Lung (tissue), 17 donors: ENCODE measurements at places on chromosomes 1 and 21. TPM values are rescaled to one million over a fixed set of nuclear protein-coding genes. Genes with fewer than 3 reads are reported as not detected.

Gene DMRTA2
- 0.83 TPM for total RNA-seq

Gene ACOT11
- 12.2 TPM for total RNA-seq

- H3K36me3 ChIP-seq: peaks cover 58% of the 10 kb centered on the region
- no peaks in the 10 kb centered on the region for H3K27me3 ChIP-seq
- no peaks in the 10 kb centered on the region for H3K4me1 ChIP-seq
Measured at GRCh38 chr1:203726417-203726867, 38.5 kb upstream of the LAX1 start.

GRCh38 chr1:79760531-79760930 lies 754.0 kb upstream of the ADGRL4 start:
- no peaks in the 10 kb centered on the region for H3K36me3 ChIP-seq
- peak; percentile 24 for DNase-seq
- no peaks in the 10 kb centered on the region for H3K4me1 ChIP-seq
- H3K27me3 ChIP-seq: no peaks in the 10 kb centered on the region

DNA sequence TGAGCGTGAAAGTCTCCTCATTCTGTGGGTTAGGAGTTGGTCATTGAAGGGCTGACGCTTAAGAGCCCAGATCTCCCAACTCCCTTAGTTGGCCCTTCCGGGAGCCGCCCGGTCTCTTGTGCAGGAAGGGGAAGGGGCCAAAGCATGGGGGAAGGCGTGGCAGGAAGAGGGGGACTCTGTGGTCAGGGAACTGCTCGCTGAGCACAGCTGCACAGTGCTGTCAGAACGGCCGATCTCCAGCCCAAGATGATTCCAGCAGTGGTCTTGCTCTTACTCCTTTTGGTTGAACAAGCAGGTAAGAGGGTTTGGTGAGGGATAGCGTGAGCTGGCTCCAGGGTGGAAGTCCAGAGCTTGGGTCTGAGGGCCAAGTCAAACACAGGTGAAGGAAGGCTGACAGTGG lies at the start of gene FCER1G:
FCER1G (plus strand) TSS at position 220 of the 400 bp plus-strand sequence; CDS start at position 247, 27 bp downstream.
- H3K4me3 ChIP-seq: peak within 1 kb of the TSS; percentile 20
- H3K36me3 ChIP-seq: peaks cover 30% of the 10 kb centered on the region
- peak; percentile 21 for DNase-seq
